ENCODE measurements at places on chromosomes 7 and 10.

DNA sequence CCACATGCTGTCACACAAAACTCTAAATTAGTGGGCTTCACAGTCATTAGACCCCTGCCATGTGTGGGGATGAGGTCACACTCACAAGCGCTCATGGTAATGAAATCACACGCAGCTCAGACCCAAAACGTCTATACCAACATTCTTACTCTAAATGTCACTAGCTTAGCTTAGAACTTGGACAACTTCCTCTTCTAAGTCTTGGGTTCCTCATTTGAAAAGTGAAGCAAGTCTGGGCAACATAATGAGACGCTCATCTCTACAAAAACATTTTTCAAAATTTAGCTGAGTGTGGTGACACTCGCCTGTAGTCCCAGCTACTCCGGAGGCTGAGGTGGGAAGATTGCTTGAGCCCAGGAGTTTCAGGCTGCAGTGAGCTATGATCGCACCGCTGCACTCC, 92.7 kb upstream of the MACROH2A2 start:
- DNase-seq, result no peak

DNA sequence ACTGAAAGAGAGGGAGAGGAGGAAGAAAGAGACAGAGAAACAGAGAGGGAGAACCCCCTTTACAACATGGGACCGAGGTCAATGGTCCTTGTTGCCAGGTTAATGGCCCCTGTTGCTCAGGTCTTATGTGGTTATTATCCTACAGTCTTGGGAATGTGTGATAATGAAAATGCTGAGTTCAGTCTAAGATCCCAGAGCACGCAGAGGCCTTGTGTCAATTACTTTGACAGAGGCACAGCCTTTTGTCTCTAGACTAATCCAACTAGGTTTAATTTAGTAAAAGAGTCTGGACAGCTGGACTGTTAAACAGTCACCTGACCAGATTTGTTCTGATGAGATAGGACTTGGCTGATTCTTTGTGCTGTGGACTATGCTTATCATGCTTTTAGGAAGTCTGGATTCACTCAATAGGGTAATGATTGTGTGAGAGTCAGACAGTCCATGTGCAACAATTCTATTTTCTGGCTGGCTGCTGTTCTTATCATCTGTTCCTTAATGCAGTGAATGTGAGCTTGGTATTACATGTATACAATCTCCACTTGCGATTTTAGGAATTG, 157.4 kb upstream of the MAGI2 start:
- DNase-seq, result no peak

DNA sequence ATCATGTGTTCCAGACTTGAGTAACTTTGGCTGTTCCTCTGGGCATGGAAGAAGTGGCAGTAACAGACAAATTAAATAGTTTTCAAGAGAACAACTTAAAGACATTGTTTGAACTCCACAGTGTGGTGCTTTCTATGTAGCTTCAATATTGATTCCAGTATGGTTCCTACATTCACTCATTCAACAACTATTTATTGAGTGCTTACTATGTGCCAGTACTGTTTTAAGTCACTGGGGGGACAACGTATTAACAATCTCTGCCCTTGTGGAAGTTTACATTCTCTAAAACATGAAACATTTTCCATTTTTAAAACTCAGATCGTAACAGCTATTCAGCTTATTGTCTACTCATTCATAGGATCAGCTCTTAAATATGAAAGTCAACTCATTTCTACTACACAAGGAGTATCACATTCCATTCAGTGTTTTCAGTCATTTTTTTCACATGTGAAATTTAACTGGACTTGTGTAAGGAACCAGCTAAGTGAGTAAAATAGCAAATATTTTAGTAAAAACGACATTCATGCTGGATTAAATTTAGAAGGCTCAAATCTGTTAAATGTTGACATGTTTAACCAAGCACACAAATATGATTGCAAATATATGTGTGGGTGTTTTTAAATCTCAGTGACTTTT, 13.6 kb upstream of the CUBN start:
- DNase-seq, result no peak

GRCh38 chr7:117776224-117776623, 97.0 kb downstream of the CTTNBP2 start:
- DNase-seq, result no peak

DNA sequence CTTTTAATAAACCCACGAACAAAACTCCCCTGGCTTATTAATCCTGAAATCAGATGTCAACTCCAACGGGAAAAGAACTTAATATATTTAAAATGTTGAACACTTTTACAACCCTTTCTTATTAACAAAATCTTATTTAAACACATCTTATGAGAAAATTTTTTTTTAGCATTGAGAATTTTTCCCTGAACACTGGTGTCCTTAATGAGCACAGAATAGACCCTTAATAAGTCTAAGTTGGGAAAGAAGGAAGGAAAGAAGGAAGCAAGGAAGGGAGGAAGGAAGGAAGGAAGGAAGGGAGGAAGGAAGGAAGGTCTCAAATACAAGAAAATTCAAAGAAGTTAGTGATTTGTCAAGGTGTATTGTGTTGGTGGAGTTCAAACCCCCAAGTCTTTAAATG, 129.2 kb upstream of the COL1A2 start:
- DNase-seq, result no peak

DNA sequence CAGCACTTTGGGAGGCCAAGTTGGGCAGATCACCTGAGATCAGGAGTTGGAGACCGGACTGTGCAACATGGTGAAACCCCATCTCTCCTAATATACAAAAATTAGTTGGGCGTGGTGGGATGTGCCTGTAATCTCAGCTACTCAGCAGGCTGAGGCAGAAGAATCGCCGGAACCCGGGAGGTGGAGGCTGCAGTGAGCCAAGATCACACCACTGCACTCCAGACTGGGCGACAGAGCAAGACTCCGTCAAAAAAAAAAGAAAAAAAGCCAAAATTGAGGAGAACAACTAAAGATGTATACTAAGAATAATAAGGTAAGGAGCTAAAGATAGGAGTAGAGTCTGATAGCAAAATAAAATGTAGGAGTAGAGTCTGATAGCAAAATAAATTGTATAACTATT, 251.0 kb downstream of the KCND2 start:
- DNase-seq, result no peak

- DNase-seq, result no peak
Measured at GRCh38 chr7:4703532-4703931, 21.4 kb downstream of the FOXK1 start.

DNA sequence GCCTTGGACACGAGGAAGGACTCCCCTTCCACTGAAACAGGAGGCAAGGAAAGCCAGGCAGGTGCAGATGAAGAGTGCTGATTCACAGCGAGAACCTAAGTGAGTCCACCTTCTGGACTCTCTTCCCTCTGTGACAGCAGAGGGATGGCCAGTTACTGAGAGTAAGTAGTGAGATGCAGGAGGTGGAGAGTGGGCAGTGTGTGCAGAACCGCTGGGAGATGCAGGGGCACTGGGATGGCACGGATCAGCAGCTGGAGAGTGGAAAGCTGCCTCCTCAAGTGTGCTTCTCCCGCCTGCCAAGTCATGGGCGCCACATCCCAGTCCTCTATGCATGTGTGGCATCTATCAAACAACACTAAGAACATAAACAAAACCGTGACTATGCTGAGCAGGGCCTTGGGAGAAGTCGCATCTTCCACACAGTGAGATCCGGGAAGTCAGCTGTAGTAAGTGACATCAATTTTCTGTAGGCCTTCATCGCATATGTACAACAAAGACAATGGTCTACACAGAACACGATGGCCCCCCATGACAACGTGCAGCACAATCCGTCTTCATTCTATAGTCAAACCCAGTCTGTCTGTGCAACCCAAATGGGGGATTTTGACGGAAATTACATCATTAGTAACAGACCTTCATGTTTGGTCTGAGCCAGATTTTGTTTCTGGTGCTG, 217.4 kb upstream of the KLF14 start:
- no peak for DNase-seq

GRCh38 chr10:113538151-113538550, 14.7 kb upstream of the HABP2 start:
- DNase-seq, result no peak

Measured in NCI-H345 (cell line).